ENCODE measurements at places on chromosomes 7 and 10.
A peak's percentile ranks its signal among the peaks of the same experiment; 100 is the strongest.

GRCh38 chr7:156620291-156620675 is 20.3 kb upstream of the RNF32 start:
- DNase-seq, result no peak

DNA sequence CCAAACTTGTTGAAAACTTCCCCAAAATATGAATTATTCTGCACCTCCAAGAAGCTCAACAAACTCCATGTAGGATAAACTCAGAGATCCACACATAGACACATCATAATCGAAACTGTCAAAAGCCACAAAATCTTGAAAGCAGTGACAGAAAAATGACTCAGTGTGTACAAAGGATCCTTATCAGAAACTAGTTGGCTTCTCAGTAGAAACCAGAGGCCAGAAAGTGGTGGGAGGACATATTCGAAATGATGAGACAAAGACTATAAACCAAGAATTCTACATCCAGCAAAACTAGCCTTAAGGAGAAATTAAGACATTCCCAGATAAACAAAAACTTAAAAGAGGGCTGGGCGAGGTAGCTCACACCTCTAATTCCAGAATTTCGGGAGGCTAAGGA is 38.5 kb downstream of the MCMBP start:
- DNase-seq, result no peak

DNA sequence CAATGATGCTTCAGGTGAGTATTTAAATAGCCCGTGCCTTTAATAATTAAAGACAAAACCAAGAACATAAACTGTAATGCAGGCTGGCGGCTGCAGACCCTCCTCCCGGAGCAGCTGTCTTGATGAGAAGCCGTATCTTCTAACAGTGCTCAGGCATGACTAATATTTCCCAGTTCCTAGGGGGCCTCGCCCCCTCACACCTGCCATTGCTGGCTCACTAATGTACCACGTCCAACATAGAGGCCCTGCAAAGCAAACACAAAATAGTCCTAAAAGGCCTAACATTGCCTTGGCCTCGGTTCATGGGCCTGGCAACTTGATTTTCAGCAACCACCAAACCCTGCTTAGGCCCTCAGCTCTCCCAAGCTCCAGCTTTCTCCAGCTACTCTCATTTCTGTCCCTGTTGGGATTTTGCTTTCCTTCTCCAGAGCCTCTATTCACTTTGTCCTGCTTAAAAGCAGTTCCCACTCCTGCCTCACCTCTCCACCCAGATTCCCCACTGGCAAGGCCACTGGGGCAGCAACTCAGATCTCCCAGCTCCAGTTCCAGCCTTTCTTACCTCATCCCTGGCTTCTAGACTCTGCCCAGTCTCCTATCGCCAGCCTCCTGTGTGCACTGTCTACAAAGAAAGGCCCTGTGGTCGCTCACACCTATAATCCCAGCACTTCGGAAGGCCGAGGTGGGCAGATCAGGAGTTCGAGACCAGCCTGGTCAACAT is 16.2 kb downstream of the SORBS1 start:
- DNase-seq, result no peak

DNA sequence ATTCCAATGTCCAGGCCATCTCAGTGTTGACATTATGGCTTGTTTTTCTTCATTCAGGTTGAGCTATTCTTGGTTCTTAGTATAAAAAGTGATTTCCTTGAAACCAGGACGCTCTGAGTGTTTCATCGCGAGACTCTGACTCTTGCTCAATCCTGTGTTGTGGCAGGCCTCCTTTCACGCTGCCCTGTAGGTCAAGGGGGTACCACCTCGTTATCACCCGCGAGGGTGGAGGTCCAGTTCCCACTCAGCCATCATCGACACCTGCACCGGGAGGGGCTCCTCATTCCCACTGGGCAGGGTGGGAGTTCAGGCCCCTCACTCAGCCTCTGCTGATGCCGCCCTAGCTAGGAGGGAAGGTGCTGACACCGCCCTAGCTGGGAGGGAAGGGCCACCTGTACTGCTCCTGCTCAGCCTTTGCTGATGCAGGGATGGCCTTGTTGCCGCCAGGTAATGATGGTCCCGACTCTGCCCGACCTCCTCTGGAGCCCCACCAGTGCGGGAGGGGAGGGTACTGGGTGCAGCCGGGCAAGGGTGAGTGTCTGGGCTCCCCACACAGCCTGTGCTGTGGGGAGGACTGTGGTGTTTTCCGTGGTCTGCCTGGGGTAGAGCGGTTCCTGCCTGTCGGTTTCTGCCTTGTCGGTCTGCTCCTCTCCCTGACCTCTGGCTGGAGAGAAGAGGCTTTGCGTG is 16.4 kb downstream of the IQCE start:
- DNase-seq, result no peak

GRCh38 chr7:14385074-14385473 is 395.6 kb upstream of the ETV1 start:
- no peak for DNase-seq

DNA sequence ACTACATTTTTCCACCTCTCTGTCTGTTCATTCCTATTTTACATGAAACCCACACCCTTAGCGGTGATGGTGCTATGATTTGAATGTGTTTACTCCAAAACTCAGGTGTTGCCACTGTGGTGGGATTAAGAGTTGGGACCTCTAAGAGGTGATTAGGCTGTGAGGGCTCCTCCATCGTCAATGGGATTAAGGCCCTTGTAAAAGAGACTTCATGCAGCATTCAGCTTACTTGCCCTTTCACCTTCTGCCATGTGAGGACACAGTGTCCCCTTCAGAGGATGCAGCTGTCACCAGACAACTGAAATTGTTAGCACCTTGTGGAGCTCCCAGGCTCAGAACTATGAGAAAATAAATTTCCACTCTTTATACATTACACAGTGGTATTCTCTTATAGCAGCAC is 182.2 kb downstream of the NOC3L start:
- DNase-seq, result no peak

DNA sequence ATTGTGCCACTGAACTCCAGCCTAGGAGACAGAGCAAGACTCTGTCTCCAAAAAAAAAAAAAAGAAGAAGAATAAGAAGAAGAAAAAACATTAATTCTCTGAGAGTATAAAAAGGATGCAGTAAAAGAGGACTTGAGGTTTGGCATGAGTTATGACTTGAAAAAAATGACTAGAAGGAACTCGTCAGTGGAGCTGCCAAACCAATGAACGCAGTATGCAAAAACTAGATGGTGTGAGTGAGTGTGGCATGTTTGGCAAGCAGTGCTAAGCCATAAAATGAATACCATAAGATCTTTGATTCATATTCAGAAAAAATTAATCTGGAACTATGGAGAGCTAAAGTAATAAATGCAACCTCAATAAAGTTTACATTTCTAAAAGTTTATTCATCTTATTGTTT is 68.6 kb upstream of the MEOX2 start:
- no peak for DNase-seq

DNA sequence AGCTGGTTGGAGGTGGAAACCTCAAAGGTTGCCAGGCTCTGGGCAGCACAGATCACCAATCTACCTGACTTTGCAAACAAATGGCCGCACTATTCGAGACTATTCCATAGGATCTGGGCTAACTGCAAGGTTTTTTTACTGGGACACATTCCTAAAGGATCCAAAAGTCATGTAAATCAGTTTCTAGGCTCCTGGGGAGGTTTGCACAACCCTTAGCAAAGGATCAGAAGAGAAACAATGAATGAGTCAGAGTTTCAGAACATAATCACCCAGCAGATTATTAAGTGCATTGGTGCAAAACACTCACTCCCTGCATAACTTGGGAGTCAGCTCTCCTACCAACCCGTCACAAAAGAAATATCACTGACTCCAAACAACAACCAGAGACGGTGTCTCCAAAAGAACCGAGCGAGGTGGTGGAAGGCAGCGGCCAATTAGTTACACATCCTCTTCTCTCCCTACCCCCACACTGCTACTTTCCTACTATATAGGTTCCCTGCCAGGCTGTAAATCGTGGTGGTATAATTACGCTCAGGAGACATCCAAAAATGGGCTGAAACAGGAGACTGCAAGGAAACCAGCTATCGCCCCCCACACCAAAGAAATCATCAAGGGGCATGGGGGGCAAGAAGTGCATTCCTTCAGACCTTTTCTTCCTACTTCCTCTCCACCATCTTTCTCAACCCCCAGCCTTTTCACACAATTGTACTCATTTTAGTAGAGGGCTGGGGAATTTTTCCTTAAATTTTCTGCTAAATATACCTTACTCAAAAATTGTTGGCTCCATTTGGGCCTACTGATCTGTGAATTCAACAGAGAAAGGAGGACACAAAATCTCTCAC is 3.2 kb downstream of the UBE2H start:
- peak; percentile 49 for DNase-seq

GRCh38 chr7:57370066-57370738 is 79.8 kb upstream of the ZNF716 start:
- DNase-seq, result no peak

- DNase-seq, result no peak
These were observed 213.6 kb downstream of the FAM107B start for GRCh38 chr10:14560791-14561765.

Data from erythroblast (primary cell).